ENCODE measurements at places on chromosomes 13 and 19.

- DNase-seq: no peak
These were observed 20.7 kb upstream of the NWD1 start for GRCh38 chr19:16698914-16699313.

- no peak for DNase-seq
These were observed 15.6 kb upstream of the NBEA start for GRCh38 chr13:34926508-34926907.

DNA sequence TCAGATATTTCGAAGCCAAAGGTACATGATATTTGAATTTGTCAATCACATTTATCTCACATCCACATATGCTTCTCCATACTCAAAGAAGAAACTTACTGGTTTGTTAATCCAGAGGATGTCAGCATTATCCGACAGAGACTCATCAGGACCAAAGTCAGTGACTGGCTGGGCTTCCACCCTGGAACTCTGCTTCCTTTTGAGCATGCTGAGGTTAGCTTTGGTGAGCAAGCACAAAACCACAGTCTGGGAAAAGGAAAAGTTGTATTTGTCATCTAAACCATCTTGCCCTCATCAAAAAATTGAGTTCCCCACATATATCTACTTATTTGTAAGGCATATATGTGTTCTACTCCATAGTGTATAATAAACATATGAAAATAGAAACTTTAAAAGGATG, 17.4 kb downstream of the NALCN start:
- DNase-seq: no peak

DNA sequence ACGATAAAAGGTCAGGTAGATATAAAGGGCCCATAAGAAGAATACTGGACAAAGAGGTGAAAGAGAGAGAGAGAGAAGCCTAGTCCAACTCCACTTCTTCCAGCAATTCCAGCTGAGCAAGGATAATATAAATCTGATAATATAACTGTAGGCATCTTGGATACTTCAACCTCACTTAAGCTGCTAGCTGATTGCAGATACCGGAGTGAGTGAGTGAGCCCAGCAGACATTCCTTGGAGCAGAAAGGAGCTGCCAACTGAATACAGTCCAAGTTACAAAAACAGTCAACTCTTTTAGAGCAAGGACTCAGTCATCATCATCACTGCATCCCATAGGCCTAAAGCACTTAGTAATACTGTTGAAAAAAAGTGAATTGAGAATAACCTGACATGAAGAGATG, 387.6 kb downstream of the SLITRK6 start:
- DNase-seq: no peak

- no peak for DNase-seq
These were observed 236.7 kb upstream of the CSNK1A1L start for GRCh38 chr13:37342205-37342604.

DNA sequence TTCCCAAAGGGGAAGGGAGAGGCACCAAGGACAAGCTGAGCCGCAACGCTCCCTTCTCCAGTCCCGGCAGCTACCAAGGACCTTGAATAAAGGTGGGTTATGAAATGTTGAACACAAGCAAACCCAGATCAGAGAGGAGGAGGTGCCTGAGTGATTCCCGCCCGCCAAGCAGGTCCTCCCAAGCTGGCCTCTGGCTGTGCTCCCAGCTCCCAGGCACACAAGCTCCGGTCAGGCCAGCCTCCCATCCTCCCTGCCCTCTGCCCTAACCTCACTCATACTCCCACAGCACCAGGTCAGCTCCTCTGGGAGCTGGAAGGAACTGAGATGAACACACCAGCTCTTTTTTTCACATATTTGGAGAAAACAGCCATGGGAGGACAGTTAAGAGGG, 3.7 kb downstream of the NAPA start:
- DNase-seq: no peak

- DNase-seq: no peak
These were observed 240.5 kb downstream of the IRS2 start for GRCh38 chr13:109545931-109546330.

GRCh38 chr19:4911786-4912672, 2.7 kb downstream of the UHRF1 start:
- peak; percentile 77 for DNase-seq

DNA sequence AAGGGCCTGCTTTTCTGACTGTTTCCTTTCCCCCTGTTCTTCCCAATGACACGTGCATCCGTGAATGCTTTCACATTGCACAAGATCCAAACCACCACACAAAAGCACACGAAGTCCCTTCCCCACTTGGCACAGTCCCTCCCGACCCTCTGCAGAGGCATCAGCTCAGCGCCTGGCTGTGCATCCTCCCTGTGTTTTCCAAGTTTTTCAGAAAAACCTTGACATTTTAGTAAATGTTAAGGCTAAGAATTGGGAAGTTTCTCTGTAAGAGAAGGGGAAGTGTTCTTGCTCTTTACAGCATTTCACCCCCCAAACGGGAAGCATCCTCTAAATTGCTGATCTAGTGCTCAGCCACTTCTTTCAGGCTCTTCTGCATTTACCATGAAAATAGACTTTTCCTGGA, 94.5 kb upstream of the TM9SF2 start:
- DNase-seq: no peak

- DNase-seq: no peak
These were observed 695.3 kb downstream of the DIAPH3 start for GRCh38 chr13:59468396-59468795.

DNA sequence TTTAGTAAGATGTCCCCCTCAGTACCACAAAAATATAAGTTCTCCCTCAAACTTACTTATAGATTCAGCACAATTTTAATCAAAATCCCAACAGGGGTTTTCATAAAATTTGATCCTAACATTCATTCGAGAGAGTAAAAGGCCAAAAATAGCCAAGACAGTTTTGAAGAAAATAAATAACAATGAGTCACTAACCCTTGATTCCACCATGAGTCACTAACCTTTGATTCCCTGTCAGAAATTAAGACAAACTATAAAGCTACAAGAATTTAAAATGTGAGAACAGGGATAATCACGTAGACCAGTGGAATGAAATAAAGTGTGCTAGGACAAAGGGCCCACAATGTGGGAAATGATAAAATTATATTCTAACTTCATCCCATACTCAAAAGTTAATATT, 320.3 kb downstream of the SUCLA2 start:
- DNase-seq: no peak

GRCh38 chr13:59458908-59459579, 704.7 kb downstream of the DIAPH3 start:
- DNase-seq: no peak

GRCh38 chr19:49333811-49334288, 1.4 kb upstream of the CD37 start:
- DNase-seq: peak; percentile 77

- DNase-seq: peak; percentile 6
These were observed 15.5 kb downstream of the ZNF610 start for GRCh38 chr19:52351512-52351911.

Data from stimulated activated naive CD8-positive, alpha-beta T cell treated with anti-CD3 and anti-CD28 coated beads, Interleukin-15, Interleukin-2, amounts not matched to agents 100 U/mL and 50 U/mL, for 24 hours (primary cell).